ENCODE measurements at places on chromosomes 6 and 20.

GRCh38 chr6:5507131-5507681 is 245.9 kb downstream of the FARS2 start:
- DNase-seq: no peak

GRCh38 chr20:49888212-49889000 is 26.9 kb downstream of the SPATA2 start:
- peak; percentile 76 for DNase-seq

GRCh38 chr6:84224251-84224650 is 3.2 kb downstream of the CEP162 start:
- DNase-seq: no peak

- no peak for DNase-seq
These were observed 89.5 kb upstream of the MAP7 start for GRCh38 chr6:136639702-136640101.

- peak; percentile 99 for DNase-seq
These were observed 44.1 kb upstream of the ID1 start for GRCh38 chr20:31560746-31561598.

DNA sequence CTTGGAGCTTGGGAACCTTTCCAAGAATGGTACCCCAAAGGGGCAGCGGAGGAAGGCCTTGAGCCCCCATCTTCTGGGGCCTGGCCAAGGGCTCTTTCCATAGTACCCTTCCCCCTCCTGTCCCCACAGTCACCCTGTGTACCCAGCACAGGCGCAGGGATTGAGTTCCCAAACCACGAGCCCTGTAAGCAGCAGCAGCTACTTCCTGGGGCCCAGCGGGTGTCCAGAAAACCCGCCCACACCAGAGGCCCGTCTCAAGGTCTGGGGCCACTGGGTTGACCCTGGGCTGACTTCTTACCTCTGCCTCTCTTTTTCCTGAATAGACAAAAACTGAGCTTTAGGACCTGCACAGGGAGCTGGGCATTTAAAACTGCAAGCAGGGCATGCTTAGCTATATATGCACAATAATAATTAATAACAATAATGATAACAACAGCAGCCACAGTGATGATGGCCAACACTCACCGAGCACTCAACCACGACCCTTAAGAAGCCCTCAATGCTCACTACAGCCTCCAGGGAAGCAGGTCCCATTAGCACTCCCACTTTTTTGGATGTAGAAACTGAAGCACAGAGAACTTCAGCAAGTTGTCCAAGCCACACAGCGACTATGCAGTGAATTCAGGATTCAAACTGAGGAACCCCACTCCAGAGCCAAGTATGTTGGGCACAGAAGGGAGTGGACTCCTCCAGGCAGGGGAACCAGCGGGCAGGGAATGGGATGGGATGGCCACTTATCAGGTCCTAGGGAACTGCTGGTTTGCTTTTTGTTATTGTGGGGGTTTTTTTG is 14.5 kb downstream of the NOL4L start:
- peak; percentile 36 for DNase-seq

GRCh38 chr6:131205481-131206244 is 70.4 kb downstream of the AKAP7 start:
- no peak for DNase-seq

- DNase-seq: no peak
These were observed 101.2 kb upstream of the SYNDIG1 start for GRCh38 chr20:24368253-24368652.
